Stimulated activated CD4-positive, alpha-beta T cell treated with anti-CD3 and anti-CD28 coated beads, Interleukin-15, amount 100 ng/mL, for 1 hour (primary cell): ENCODE measurements at places on chromosomes 12 and 14.

GRCh38 chr12:2263901-2264300 lies 211.1 kb downstream of the CACNA1C start:
- DNase-seq: no peak

DNA sequence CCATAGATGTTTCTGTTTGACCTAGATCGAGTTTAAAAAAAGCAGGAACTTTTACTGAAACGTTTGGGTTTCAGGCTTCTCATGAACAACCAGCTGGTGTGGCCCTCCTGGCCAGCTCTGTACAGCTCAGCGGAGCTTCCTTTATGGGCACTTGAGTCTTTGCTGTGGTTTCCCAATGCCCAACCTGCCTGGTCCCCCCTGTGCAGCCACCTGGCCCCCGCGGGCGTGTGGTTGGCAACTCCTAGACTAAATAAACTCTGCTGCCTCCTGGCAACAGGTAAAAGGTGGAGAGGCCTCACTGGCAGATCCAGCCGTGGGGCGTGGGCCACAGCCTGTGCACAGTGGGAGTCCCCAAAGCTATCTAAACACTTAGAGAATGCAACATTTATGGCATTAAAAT lies 38.7 kb downstream of the ADGRD1 start:
- no peak for DNase-seq

DNA sequence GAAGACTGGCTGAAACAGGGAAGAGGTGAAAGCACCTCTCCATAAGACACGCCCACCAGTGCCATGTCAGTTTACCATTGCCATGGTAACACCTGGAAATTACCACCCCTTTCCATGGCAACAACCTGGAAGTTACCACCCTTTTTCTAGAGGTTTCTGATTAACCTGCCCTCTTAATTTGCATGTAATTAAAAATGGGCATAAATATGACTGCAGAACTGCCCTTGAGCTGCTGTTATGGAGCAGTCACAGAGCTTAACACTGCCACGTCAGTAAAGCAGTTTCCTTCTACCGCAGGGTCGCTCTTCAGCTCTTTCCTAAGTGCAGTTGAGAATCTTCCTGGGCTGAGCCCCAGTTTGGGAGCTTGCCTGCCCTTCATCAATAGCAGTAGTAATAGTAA lies 55.2 kb downstream of the RASSF3 start:
- DNase-seq: no peak

- no peak for DNase-seq
Measured at GRCh38 chr12:15896867-15897266, 14.3 kb upstream of the DERA start.

DNA sequence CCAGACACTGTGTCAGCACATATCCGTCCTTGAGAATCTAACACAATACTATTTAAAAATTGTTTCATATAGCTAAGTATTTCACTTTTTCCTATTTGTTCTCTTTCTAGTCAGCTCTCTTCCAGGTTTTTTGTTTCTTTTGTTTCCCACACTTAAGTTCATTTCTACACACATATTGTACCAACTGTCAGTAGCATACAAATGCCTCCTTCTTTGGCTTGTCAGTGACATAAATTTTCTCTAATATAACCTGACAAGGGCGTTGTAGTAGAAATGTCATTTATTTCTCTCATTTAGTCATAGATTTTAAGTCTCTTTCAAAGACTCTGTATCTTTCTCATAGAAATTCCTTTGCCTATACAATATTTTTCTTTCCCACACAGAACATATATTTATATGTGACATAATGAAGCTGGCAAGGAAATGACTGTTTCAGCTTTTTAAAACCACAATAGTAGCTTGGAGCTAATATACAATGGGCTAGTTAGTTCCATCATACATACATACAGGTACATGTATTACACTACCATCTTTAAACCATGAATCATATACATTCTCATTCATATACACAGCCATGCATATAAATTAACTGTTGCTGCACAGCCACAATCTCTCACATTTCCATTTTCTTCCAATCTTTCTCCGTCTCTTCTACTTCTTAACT lies 42.3 kb upstream of the EPS8 start:
- DNase-seq: no peak

GRCh38 chr14:64654246-64654900 lies 49.9 kb upstream of the PLEKHG3 start:
- DNase-seq: no peak

DNA sequence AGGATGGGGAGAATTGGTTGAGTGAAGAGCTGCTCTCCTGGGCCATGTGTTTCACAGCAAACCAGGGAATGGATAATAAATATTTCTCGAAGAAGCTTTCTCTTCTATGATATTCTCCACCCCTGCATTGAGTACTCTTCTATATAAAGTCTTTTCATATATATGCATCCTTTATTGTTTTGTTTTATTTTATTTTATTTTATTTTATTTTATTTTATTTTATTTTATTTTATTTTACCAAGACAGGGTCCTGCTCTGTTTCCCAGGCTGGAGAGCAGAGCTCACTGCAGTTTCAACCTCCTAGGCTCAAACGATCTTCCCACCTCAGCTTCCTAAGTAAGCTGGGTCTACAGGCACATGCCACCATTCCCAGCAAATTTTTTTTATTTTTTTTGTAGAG lies 85.8 kb downstream of the SCN8A start:
- DNase-seq: no peak

GRCh38 chr12:130049666-130050065 lies 112.6 kb upstream of the FZD10 start:
- no peak for DNase-seq

DNA sequence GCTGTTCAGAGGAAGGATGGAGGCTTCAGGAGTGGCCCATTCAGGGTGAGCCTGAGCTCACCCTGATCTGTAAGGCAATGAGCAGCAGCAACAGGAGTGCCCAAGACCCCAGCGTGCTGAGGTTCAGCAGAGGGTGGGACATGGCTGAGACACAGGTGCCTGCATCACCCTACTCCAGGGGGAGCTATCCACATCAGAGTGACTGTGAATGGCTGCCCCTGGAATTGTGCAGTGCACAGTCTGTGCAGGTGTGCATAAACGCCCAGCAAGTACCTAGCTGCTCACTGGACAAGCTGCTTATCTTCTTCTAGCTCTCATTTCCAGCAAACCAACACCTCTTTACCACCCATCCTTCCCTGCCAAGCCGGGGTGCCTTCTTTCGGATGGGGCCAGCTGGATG lies 140.6 kb upstream of the PRMT8 start:
- DNase-seq: no peak

- no peak for DNase-seq
Measured at GRCh38 chr12:104603545-104603973, 146.8 kb downstream of the CHST11 start.

GRCh38 chr12:46830731-46831334 lies 5.0 kb upstream of the SLC38A4 start:
- no peak for DNase-seq

GRCh38 chr14:81384900-81385299 lies 15.2 kb downstream of the STON2 start:
- DNase-seq: no peak

GRCh38 chr14:56122301-56122700 lies 4.1 kb downstream of the PELI2 start:
- no peak for DNase-seq

GRCh38 chr12:13203034-13203922 lies 6.8 kb downstream of the EMP1 start:
- DNase-seq: no peak

- no peak for DNase-seq
Measured at GRCh38 chr12:102573237-102573636, 92.9 kb upstream of the IGF1 start.

- no peak for DNase-seq
Measured at GRCh38 chr12:126369487-126370463, 1304.5 kb downstream of the AACS start.

GRCh38 chr12:92649511-92650227 lies 53.1 kb upstream of the PLEKHG7 start:
- no peak for DNase-seq

- DNase-seq: no peak
Measured at GRCh38 chr14:98634043-98634820, 637.8 kb downstream of the BCL11B start.

GRCh38 chr12:107310621-107311020 lies 217.3 kb upstream of the CRY1 start:
- no peak for DNase-seq

DNA sequence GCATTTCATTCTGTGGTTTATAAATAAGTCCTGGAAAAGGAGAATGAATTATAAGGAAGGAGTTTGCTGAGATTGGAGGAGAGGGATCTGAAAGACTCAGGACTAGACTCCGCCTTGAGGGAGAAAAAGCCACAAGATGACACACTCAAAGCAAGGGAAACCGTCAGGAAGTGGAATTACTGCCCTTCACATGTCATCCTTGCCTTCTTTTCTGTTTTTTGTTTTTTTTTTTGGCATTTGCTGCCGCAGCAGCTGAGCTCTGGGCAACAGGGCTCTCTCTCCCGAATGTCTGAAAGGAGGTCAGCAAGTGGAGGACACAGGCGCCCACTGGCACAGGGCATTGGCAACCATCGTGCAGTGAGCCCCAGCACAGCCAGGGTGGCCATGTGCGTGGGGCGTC lies 344.9 kb downstream of the DPF3 start:
- no peak for DNase-seq

DNA sequence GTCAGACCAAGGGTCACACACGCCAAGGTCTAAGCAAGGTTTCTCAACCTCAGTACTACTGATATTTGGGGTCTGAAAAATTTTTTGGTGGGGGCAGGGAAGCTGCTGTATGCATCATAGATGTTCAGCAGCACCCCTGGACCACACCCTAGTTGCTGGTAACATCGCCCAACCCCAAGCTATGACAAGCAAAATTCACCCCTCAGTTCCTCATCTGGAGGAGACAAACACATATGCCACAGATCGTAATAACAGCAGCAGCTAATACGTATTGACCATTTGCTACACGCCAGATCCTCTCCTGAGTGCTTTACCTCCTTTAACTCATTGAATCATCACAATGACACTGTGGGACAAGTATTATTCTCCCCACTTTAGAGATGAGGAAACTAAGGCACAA lies 46.4 kb downstream of the ACTN1 start:
- DNase-seq: no peak

- no peak for DNase-seq
Measured at GRCh38 chr12:28114488-28114887, 75.8 kb upstream of the CCDC91 start.

DNA sequence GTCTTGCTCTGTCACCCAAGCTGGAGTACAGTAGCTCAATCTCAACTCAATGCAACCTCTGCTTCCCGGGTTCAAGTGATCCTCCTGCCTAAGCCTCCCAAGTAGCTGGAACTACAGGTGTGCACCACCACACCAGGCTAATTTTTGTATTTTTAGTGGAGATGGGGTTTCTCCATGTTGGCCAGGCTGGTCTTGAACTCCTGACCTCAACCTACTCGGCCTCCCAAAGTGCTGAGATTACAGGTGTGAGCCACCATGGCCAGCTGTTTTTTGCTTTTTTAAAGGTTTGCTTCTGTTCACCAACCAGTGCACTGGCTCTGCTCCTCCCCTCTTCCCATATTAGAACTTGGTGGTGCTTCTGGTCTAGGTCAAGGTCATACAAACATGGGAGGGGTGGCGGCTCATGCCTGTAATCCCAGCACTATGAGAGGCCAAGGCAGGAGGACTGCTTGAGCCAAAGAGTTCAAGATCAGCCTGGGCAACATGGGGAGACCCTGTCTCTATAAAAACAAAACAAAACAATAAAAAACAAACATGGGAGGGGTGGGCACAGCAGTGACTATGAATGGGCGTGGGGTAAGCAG lies 20.4 kb upstream of the PAPOLA start:
- DNase-seq: no peak

- no peak for DNase-seq
Measured at GRCh38 chr12:71804505-71804904, 35.1 kb upstream of the TBC1D15 start.

GRCh38 chr14:53528185-53528671 lies 375.1 kb upstream of the DDHD1 start:
- DNase-seq: no peak

- DNase-seq: no peak
Measured at GRCh38 chr12:68617160-68617926, 6.6 kb downstream of the RAP1B start.

DNA sequence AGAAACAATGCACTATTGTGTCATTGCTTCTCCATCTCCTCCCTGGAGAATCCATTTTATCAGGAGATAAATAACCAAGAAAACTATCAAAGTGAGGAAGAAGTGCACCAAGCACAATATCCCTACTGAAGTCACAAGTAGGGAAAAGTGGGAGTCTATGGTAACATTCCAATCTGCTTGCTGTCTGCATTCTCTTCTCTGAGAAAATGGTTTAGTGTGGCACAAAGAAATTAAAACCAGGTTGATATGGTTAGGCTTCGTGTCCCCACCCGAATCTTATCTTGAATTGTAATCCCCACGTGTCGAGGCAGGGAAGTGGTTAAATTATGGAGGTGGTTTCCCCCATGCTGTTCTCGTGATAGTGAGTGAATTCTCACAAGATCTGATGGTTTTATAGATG lies 209.7 kb downstream of the PRKD1 start:
- DNase-seq: no peak

GRCh38 chr12:89875225-89875624 lies 166.6 kb upstream of the ATP2B1 start:
- DNase-seq: no peak

GRCh38 chr12:109845824-109846205 lies 12.6 kb upstream of the TRPV4 start:
- no peak for DNase-seq

GRCh38 chr14:76126076-76126475 lies 25.6 kb upstream of the GPATCH2L start:
- no peak for DNase-seq

DNA sequence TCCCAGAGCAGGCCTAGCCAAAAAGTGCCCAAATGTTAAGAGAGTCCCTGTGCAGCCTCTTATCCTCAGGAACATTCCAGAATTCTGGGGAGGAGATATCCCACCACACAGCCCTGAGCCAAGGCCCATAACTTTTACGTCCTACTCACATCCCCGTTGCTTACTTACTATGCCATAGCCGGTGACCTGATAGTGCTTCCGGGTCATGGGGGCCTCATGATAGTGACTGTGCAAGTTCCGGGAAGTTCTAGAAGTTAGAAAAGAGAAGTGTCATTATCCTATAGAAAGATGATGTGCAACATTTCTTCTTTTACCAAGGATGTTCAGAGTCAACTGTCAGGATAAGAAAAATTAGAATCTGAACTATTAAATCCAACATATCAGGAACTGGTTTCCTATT lies 15.6 kb upstream of the NGB start:
- no peak for DNase-seq

DNA sequence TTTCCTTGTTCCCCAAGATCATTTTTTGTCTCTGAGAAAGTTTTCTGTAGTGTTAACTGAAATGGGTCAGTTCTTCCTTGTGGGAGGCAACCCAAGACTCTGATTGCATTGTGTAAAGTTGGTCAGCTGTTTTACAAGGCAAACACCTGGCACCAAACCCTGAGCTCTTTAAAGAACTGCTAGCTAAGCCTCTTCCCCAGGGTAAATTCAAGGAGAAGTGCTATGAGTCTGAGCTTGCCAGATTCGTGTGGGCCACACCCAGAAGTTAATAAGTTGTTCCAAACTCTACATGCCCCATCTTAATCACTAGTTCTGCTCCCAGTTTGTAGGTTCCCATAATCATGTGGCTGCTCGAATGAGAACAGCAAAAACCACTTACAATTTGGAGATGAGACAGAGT lies 214.5 kb downstream of the BTG1 start:
- DNase-seq: no peak
